Stimulated activated CD8-positive, alpha-beta memory T cell treated with anti-CD3 and anti-CD28 coated beads, Interleukin-15, amount 100 ng/mL, for 48 hours (primary cell): ENCODE measurements at places on chromosomes 12 and 14.

GRCh38 chr12:94284046-94284445 is 135.7 kb downstream of the PLXNC1 start:
- DNase-seq: no peak

- no peak for DNase-seq
Observed at GRCh38 chr14:22059201-22059600, 385.6 kb upstream of the OR4E1 start.

DNA sequence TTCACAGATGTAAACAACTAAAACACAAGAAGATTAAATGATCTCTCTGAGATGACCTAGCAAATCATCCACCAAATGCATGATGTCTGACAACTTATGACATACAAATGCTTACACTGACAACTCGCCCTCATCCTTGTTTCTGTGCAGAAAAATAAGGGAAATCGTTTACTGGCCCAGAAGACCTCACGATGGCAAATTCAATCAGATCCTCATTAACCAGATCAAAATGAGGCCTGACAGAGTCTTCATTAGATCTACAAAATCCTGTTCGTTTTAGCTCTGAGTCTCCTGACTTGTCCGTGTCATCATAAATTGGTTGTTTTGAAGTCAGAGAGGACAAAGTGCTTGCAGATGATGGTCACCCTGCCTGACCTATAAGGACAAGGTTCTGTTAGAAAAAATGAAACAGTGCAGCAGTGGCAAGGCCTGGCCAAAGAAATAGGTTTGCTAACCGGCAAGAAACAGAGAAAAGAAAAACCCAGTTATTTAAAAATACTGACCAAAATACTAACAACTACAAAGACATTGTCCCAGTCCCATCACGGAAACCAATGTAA is 109.5 kb downstream of the BTG1 start:
- no peak for DNase-seq

GRCh38 chr14:101111620-101112290 is 208.2 kb upstream of the RTL1 start:
- DNase-seq: no peak

DNA sequence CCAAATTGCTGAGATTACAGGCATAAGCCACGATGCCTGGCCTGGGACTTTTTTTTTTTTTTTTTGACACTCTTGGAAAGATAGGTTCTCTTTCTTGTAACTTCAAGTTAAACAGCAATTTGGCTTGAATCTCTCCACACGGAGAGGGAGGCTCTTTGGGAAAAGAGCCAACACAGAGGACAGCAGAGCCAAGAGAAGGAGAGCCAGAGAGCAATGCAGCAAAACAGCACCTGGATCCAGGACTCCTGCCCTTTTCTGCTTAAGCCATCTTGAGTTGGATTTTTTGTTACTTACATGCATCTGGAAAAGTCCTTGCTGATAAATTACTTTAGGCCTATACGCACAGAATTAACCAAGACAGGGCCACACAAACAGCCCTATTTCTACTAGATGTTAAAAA is 176.8 kb downstream of the APAF1 start:
- DNase-seq: no peak

DNA sequence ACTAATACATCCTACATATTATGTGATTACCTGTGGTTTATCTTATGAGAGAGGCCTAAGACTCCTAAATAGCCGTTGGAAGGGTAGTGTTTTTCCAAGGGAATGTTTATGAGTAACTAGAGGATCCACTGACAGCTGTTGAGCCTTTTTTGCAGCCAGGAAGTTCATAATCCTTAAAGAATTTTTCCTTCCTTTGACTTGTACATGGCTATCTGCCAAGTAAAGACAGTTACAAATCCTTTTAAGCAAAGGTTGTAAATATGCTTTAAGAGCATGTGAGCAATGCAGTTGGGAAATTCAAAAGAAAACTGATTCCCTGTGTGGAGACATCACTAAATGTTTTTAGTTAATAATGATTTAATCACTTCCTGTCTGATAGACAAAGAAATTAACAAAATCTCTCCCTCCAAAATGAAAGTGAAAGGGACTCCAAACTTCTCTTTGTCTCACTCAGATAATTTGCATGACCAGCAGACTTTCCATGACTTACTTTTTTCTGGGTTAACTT is 333.8 kb downstream of the PDZRN4 start:
- DNase-seq: no peak

DNA sequence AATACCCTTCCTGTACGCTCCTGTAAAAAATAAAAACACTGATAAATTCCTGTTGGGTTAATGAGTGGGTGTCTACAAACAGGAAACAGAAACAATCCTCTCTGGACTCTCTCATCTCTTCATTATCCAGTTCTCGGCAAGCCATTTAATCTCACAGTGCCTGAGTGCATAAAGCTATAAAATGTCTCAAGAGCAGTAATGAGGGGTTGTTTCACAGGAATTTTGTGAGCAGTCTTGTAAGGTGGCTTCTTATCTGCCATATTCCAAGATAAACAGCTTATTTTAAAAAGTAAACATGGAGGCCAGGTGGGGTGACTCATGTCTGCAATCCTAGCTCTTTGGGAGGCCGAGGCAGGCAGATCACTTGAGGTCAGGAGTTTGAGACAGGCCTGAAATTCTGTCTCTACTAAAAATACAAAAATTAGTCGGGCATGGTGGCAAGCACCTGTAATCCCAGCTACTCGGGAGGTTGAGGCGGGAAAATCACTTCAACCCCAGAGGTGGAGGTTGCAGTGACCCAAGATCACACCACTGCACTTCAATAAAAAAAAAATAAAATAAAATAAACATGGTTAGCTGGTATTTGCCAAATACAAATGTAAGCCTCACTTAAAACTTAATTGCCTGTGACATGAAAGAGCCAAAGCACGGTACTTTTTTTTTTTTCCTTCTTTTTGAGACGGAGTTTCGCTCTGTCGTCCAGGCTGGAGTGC is 54.0 kb downstream of the CLIP1 start:
- no peak for DNase-seq

DNA sequence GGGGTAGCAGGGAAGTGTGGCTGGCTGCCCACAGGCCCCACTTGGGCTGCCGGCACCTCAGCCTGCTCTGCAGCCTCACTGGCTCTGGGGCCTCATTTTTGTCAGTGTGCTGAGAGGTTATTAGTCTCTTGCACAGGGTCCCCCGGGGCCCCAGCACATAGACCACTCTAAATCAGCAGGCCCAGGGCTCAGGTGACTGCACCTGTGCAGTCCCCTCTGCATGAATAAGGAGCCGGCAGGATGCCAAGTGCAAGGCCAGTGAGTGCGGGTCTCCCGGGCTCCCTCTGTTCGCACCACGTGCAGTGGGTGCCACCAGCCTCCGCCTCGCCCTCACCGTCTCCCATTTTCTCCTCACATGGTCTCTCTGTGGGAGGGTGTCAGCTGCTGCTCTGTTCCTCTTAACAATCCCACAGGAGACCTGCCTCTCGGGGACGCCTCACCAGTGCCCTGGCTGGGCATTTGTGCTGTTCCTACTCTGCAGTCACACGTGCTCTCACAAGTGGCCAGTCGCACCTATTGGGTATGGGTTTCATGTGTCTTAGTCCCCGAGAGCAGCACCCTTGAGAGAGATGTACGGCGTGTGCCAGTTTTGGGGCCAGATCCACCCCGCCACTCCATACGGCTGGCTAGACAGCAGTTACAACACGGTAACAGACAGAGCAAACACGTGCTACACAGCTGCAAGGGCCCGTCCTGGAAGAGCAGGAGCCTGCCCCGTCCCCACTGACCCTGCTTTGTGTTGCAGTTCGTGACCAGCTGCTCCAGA is 40.4 kb downstream of the MMAB start:
- no peak for DNase-seq

DNA sequence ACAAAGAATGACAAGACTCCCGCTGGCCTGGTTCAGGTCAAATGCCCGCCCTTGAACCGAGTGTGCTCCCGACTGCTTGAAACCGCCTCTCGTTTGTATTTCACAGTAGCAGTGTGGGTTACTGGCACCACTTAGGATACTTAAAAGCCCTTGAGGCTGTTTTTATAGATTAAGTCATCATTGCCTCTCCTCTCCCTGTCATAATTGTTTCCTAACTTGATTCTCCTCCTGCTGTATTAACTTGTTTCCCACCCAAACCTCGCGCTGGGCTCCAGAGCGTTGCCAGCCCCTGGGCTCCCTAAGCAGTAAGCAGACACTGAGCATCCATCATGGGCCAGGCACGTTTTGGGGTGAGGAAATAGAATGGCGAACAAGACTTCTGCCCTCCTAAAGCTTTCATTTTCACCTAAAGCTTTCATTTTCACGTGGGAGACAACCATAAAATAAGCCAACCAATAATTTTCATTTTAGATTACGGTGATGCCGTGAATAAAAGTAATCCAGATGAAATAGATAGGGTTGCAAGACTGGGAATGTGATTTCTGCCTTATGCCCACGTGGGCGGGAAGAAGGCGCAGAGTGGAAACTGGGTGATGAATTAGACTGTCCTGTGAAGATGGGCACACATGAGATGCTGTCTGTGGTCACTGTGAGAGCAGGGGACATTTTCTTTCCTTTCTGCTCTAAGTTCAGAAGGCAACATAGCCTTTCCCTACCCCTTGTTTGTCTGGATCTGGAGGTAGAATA is 97.5 kb downstream of the PPP2R5C start:
- DNase-seq: no peak

DNA sequence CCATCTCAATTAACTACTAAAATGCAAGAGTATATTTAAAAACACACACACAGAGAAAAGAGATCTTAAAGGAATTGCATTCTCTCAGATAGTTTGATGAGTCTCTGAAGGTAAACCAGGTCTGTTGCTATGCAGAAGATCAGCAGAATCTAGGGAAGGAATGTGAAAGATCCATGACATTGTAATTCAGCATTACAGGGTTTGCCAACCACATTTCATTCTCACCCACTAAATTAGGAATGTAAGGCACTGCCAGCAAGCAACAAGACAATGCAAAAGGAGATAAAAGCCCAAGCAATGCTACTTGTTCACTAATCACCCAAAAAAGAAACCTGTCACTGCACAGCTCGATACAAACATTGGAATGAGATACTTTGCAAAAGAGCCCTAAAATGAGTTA is 106.3 kb downstream of the LRIG3 start:
- DNase-seq: no peak

DNA sequence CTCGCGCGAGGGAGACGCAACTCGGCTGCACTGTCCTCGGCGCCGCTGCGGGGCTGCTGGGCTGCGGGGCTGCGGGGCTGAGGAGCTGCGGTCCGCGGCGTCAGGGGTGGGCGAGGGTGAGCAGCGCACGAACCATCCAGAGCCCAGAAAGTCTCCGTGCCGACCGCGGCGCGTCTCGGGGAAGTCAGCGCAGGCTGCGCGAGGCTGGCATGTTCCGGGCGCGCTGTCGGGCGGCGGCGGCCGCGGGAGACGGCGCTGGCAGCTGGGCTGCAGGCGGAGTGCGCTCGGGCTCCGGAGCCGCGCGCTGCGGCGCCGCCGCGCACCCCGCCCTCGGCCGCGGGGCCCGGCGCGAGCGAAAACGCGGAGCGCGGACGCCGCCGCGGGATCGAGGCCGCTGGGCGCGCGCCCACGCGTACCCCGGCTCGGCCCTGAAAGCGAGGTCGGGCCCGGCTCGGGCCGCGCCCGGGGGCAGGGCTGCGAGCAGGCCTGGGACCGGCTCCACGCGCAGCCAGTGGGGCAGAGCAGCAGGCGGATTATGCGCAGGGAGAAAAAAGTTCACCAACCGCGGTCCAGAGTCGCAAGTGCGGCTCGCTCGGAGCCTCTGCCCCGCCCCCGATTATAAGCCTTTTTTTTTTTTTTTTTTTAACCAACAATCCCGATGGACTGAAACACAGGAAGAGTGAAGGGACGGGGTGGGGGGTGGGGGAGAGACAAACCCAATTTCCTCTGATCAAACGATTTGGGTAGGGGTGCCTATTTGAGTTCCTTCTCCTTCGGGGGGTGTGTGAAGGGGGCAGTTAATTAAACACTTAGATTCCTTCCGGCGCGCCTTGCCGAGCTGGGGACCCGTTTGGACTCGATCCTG is at the start of gene PRICKLE1:
TSS of gene PRICKLE1 (minus strand) at position 282 of the 865 bp plus-strand sequence. CDS start 117,230 bp downstream, outside the sequence.
- DNase-seq: peak; percentile 8

GRCh38 chr14:61347826-61348443 is 26.6 kb downstream of the PRKCH start:
- DNase-seq: no peak

- DNase-seq: no peak
Observed at GRCh38 chr12:113273053-113273725, 51.9 kb downstream of the TPCN1 start.

DNA sequence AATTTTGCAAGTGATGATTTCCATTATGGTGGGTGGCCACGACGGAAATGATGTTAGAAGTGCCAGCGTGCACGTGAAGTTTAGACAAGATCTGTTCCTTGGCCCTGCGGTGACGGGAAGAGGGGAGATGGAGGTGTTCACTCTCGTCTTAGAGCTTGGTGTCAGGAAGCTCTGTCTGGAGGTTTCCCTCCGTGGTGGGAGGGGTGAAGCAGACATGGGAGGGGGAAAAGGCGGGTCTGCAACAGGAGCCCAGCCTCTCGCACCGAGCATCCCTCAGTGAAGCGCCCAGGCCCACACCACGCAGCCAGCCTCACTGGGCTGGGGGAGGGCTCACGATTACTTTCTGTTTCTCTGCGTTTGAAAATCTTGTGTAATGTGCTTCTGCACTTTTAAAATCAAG is 26.3 kb downstream of the EML1 start:
- peak; percentile 20 for DNase-seq

- DNase-seq: no peak
Observed at GRCh38 chr14:36316131-36316530, 4.3 kb downstream of the MBIP start.

GRCh38 chr12:32159925-32160324 is 53.3 kb downstream of the BICD1 start:
- no peak for DNase-seq

DNA sequence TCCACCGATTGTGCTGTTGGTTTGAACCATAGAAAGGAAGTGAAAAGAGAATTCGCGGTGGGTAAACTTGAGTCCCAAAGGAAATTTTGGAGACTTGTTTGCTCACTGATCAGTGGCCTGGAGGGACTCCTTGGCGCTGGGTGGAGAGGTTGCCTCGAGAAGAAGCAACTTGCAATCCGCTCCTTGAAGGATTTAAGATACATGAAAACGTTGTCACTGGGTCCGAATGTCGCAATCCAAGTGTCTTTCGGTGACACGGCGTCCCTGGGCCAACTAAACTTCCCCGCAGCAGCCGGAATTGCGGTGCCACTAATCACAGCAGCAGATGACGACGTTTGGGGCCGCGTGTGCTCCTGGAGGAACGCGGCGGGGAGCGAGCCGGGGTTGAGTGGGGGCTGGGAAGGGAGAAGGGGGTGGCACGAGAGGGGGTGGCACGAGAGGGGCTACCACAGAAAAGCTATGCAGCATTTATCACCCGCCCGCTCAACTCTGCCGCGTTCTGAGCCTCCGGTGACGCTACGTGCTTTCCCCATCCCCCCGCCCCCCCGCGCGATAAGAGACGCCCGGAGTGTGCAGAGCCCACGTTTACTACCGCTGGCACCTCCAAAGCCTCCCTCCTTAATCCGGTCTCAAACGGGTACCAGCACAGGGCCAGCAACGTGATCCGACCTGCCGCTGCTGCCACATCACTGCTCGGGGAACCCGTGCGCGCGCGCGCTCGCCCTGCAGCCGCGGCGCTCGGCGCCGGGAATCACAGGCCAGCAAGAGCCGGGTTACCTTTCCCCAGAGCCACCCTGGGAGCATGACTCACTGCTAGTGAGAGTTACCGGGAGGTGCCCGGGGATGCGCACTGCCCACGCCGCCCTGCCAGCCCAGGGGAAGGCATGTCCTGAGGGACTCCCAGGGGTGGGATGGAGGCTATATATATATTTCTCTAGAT is 833 bp upstream of the BHLHE41 start:
- no peak for DNase-seq
